ENCODE measurements at places on chromosomes 4 and X.

DNA sequence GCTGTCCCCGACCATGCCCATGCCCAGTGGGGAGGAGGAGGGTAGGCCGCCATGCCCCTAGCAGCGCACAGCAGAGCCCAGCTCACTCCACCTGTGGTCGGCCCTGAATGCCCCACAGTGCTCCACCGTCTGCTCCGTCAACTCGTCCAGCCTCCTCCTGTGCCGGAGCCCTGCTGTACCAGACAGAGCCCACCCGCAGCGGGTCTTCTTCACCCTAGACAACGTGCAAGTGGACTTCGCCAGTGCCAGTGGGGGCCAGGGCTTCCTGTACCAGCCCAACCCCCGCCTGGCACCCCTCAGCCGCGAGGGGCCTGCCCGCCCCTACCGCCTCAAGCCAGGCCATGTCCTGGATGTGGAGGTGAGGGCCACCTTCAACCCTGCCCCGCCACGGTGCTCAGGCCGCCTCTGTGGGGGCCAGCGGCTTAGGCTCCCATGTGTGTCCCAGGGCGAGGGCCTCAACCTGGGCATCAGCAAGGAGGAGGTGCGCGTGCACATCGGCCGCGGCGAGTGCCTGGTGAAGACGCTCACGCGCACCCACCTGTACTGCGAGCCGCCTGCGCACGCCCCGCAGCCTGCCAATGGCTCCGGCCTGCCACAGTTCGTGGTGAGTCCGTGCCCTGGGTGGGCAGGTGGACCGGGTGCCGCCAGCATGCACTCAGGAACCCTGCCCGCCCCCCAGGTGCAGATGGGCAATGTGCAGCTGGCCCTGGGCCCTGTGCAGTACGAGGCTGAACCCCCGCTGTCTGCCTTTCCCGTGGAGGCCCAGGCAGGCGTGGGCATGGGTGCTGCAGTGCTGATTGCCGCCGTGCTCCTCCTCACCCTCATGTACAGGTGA is 6.9 kb upstream of the SRPK3 start:
- DNase-seq = no peak

GRCh38 chr4:69697536-69698242 is 44.6 kb upstream of the UGT2A1 start:
- DNase-seq = no peak

DNA sequence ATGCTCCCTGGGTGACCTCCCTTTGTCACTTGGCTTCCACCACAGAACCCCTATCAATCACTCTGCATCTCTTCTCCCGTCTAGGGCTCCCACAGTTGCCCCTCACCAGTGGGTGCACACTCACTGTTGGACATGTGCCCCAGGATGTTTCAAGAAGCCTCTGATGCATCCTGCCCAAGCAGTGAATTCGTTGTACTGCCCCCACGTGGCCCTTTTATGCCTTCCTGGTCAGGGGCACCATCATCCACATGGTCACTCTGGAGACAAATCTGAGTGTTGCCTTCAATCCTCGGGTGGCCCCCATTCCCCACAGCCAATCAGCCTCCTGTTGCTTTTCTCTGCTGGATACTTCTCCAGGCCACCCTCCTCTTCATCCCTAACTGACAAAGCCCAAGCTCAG is 12.2 kb downstream of the ITIH6 start:
- DNase-seq = no peak

DNA sequence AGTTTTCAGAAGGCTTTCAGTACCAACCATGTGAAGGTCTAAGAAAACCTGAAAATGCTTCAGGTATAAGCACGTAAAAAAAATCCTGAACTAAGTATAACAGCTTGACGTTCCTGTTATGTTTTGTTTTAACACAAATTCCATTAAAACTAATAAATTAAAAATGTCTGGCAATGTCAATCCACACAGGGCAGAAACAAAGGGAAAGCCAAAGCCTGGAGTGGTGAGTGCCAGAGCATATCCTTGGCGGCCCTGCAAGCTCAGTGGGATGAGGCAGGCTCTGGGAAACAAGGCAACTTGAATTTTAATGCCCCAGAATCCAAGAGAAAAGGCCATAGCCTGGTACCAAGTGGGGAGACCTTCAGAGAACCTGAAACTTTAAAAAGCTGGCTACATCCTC is 78.2 kb downstream of the EPHA5 start:
- DNase-seq = no peak

DNA sequence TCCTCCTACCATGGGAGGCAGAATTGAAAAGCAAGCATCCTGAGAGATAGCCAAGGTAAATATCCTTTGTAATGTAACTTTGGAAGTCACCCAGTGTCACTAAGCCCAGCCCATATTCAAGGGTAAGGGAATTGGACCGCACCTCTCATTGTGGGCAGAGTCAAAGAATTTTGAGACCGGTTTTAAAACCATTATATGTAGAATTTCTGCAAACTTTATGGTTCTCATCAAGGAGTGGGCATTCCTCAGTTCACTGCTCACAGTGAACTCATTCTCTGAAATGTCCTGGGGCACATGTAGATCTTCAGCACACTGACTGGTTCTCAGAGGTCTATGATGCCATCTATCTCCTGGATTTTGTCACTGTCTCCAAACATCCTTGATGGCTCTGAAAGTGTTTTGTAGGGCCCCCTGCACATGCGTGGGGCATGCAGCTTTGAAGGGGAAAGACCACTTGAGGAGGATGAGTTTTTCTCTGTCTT is 35.3 kb upstream of the CHRNA9 start:
- no peak for DNase-seq

DNA sequence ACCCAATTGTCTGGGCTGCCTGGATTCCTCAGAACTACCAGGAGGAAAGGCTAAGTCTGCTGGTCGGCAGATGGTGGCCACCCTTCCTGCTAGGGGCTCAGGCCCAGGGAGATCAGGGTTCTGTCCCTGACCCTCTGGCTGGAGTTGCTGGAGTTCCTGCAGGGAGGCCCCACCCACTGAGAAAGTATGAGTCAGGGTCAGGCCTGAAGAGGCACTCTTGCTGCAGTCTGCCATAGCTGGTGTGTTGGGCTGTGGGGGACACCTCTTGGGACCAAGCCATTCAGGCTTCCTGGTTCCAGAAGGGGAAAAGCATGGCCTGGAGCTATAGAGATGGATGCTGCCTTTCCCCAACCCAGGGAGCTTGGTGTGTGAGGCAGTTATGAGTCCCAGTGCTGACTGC is 40.4 kb upstream of the PCDH18 start:
- no peak for DNase-seq

All from stimulated activated CD4-positive, alpha-beta T cell treated with anti-CD3 and anti-CD28 coated beads, Interleukin-4, amount 100 ng/mL, for 1 hour (primary cell).